NCI-H526 (cell line): ENCODE measurements at places on chromosomes 16 and 17.
A peak's percentile ranks its signal among the peaks of the same experiment; 100 is the strongest.

DNA sequence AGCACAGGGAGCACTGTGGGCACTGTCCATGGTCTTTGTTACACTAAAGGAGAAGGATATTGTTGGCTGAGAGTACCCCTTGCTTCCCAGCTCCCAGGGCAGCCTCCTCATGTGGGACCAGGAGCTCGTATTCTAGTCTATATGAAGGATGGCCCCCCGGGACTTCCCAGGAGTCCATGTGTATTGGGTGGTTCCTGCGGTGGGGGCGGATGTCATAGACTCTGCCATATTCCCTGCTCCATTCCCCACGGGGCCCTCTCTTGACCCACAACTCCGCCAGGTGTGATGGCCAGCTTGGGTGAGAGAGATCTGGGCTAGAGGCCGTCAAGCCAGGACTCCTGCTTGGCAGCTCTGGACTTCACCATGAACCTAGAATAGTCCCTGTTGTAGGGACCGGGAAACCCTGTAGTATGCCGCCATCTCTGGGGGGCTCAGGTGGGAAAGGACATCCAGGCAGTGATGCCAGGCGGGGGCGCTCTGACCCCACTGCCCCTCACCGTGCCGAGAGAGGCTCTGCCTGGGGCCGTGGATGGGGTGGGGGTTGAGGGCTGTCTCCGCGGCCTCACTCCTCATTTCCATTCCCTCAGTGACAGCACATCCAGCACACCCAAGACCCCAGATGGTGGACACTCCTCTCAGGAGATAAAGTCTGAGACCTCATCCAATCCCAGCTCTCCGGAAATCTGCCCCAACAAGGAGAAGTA is 37.8 kb downstream of the OR1D5 start:
- DNase-seq, result no peak

DNA sequence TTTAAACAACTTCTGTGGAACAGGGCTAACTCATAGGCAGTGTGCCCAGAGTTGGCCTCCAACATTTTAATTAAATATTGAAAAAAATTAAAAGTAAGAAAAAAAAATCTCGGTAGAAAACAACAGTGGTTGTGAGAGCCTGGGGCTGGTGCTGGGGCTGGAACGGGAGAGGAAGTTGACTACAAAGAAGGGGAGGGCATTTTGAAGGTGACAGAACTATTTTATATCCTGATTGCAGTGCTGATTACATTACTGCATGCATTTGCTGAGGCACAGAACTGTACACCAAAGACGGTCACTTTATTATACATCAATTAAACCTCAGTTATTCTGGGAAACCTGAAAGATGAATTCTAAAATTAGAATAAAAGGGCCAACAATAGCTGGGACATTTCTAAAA is 142.5 kb downstream of the PARN start:
- no peak for DNase-seq

- DNase-seq, result no peak
These were observed 54.6 kb downstream of the ABCC12 start for GRCh38 chr16:48101069-48101674.

- DNase-seq, result no peak
These were observed 16.0 kb downstream of the ARHGAP17 start for GRCh38 chr16:24999088-24999670.

- peak; percentile 95 for DNase-seq
These were observed 143.1 kb upstream of the SDK2 start for GRCh38 chr17:73787076-73788059.

- DNase-seq, result no peak
These were observed 15.0 kb upstream of the PITPNA start for GRCh38 chr17:1577583-1578013.

- no peak for DNase-seq
These were observed 3.7 kb downstream of the TMEM98 start for GRCh38 chr17:32931686-32932085.

- DNase-seq, result no peak
These were observed 190.4 kb downstream of the SALL1 start for GRCh38 chr16:50960517-50961202.

- DNase-seq, result no peak
These were observed 5.0 kb downstream of the CCDC47 start for GRCh38 chr17:63768433-63768832.

- DNase-seq, result no peak
These were observed 148.2 kb upstream of the GOT2 start for GRCh38 chr16:58882292-58882691.
